ENCODE measurements at places on chromosomes 3 and 15.

GRCh38 chr15:75928680-75929608 is 25.3 kb downstream of the FBXO22 start:
- DNase-seq, result peak; percentile 29

GRCh38 chr3:151467069-151467468 is 6.2 kb upstream of the IGSF10 start:
- DNase-seq, result no peak

DNA sequence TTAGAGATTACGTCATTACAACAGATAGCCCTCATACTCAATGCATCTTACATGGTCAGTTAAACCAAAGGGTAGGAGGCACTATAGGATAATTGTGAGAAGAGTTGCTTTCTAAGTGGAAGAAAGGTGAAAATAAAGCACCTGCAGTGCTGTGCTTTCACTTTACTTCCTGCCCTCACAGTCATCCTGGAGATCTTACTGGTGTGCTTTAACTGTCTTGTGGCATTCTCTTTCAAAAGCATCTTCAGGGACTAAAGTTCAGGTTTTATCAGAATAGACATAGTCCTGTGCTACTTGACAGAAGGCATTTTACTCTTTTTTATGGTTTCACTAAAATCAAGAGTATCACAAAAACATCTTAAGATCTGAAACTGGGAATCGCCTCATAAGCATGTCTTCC is 286.6 kb downstream of the ZBTB20 start:
- no peak for DNase-seq

DNA sequence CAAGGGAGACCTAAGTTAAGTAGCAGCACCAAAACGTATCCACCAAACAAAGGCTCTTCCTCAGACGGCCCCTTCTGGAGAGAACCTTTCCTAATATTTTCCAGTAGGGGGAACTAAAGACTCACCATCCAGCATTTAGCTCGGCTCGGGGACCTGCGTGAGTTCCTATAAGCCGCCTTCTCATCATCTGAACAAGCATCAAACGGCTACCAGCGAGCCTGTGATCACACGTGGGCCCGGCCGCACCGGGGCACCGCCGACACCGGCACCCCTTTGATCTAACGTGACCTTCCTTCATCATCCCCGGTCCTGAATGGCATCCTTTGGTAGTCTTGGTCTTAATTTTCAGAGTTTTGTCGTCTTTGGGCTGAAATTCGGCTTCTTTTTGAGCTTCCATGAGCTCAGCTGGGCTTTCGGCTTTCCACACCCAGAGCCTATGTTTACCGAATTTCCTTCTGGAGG is 1.4 kb upstream of the ROBO2 start:
- DNase-seq, result peak; percentile 88

DNA sequence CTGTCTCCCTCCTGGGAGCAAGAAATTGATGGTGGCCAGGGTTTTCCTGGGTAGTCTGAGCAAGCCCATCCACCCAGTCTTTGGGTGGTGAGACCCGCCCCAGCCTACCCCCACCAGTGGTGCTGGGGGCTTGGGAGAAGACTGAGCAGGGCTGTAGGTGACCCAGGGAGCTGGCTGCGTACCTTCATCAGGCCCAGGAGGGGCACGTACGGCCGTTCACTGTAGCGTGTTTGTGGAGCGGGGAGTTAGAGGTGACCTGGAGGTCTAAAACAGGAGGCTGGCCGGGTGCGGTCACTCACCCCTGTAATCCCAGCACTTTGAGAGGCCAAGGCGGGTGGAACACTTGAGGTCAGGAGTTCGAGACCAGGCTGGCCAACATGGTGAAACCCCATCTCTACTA is 11.5 kb downstream of the LOXL1 start:
- DNase-seq, result no peak
